Fibroblast of upper back skin (primary cell): ENCODE measurements at places on chromosomes 16 and 17.

- DNase-seq = peak; percentile 47
Observed at GRCh38 chr16:56332464-56333079, 92.8 kb downstream of the AMFR start.

DNA sequence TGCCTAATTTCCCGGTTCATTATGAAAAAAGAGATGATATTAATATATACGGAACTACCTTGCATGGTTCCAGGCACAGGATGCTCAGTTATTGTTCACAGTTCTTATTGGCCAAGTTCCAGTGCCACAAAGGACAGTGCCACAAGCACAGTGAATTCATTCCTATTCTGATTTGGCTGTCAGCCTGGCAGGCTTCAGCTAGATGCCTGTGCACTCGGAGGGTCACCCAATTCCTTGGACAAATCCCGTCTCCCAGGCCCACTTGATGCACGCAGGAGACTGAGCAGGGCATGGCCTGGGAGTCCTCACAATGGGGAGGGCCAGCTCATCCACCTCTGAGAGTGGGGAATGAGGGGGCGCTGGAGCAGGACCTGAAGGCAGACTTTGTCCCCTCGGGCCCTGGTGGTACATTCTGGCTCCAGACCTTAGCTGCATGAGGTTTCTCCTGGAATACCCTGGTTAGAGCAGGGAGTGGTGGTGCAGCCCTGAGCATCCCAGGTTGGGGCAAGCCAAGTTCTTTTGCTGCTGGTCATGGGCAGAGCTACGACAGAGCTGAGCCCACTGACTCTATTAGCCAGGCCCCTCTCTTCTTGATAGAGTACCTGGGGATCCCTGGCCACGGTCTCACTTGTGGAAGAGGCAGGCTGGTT lies 41.4 kb downstream of the MIS12 start:
- DNase-seq = no peak

DNA sequence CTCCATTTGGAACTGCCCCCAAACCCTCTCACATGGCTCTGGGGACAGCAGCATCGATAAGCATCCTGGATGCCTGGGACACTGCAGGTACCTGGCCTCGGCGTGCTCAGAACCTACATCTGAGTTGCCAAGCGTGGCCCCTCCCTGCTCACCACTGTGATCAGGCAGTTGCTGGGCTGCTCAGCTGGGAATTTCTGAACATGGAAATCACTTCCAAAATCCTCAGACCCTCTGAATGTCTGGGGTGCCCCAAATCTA lies 6.3 kb downstream of the CDH5 start:
- no peak for DNase-seq

DNA sequence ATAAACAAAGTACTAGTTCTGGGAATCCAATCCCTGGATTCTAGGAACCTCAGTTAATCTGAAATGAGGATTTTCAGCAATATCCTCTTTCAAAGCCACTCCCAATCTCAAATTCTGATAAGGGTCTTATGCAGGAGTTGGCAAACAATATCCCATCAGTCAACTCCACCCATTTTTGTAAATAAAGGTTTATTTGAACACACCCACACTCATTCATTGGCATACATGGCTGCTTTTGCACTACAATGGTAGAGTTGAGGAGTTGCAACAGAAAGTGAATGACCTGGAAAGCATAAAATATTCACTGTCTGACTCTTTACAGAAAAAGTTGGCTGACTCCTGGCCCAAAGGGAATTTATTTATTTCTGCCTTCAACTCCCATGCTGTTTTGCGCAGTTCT lies 157.7 kb upstream of the CDH11 start:
- no peak for DNase-seq

- peak; percentile 86 for DNase-seq
Observed at GRCh38 chr17:45172541-45173286, 11.0 kb downstream of the HEXIM2 start.

DNA sequence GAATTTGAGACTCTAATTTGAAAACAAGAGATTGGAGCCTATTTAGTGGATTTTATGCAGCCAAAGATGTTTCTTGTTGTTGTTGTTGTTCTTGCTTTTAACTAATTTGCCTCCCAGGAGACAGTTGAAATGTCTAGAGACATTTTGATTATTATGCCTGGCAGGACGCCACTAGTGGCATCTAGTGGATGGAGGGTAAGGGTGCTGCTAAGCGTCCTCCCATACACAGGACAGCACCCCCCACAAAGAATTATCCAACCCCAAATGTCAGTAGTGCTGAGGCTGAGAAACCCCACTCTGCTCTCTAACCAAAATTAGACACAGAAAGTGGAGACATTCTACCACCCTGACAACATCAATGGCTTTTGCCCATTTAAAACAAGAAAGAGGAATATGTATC lies 15.4 kb upstream of the HSBP1 start:
- DNase-seq = no peak
